ENCODE measurements at places on chromosomes 6 and 20.

- DNase-seq = no peak
Observed at GRCh38 chr6:27133281-27134227, 113.9 kb upstream of the PRSS16 start.

DNA sequence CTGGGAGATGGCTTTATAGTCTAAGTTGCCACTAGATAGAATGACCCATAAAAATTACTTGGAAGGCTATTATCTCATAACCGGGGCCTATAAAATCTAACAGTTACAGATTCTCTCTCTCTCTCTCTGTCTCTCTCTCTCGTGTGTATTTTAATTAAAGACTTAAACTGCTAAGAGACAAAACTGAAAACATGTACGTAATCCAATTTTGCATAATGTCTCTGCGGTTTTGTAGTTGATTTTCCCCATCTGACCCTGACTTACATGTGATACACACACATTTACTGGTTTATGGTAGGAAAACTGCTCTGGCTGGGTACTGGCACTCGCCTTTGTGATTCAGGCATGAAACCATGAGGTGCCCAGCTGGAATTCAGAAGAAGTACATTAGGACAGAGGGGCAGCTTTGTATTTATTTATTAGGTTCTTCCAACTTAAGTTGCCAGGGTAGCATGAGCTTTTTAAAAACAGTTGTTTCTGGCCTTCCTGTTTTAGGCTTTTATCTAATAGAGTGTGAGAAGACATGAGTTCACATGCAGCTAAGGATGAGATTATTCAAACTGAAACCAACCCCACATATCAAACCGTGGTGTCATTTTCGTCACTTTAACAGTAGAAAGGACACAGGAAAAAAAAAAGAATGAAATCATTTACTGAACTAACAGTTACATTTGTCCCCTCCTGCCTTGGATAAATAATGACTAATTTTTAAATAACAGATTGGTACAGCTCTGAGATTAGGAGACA lies 182.5 kb downstream of the GMPR start:
- no peak for DNase-seq

- no peak for DNase-seq
Observed at GRCh38 chr6:145155873-145156782, 579.2 kb downstream of the EPM2A start.

- DNase-seq = no peak
Observed at GRCh38 chr6:35573495-35574110, 60.9 kb upstream of the TULP1 start.

- DNase-seq = no peak
Observed at GRCh38 chr20:32526541-32526940, 58.6 kb downstream of the NOL4L start.

GRCh38 chr20:23149623-23150279 lies 63.6 kb upstream of the CD93 start:
- no peak for DNase-seq

DNA sequence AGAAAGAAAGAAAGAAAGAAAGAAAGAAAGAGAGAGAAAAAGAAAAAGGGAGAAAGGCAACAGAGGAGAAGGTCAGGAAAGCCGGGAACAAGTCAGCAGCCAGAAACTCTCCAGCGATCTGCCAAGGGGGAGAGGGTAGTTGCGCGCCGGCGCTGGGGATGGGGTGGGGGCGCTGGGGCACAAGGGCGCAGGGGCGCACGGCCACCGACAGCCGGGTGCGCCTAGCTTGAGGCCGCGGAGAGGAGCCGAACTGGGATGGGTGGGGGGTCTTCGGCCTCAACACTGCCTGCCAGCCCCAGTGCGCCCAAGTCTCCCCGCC lies 533 bp upstream of the RSPO3 start:
- no peak for DNase-seq
